ENCODE measurements at places on chromosomes 3 and 15.
A peak's percentile ranks its signal among the peaks of the same experiment; 100 is the strongest.

GRCh38 chr15:90063770-90064247 is 38.5 kb downstream of the IDH2 start:
- no peak for DNase-seq

DNA sequence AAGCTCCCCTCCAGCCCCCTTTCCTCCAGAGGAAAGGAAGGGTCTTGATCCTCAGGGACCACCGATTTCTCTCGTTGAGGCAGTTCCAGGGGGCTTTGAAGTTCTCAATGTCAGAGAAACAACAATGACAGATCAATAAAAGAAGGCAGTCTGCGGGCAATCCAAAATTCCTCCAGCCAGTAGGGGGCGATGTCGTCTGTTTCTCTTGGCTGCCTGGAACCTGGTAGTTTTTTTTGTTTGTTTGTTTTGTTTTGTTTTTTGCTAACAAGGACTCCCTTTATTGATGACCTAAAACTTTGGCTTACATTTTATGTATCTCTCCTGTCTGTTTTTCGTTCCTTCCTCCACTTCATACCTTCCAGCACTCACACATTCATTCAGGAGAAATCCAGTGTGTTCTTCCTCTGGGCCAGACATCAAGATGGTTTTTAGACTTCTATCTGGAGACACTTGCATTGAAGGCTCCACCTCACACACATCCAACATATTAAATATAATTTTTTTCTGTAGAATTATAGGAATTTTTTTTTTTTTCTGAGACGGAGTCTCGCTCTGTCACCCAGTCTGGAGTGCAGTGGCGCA is 276.6 kb downstream of the RPLP1 start:
- DNase-seq, result no peak

GRCh38 chr15:38217788-38218609 is 34.6 kb upstream of the SPRED1 start:
- peak; percentile 88 for DNase-seq

DNA sequence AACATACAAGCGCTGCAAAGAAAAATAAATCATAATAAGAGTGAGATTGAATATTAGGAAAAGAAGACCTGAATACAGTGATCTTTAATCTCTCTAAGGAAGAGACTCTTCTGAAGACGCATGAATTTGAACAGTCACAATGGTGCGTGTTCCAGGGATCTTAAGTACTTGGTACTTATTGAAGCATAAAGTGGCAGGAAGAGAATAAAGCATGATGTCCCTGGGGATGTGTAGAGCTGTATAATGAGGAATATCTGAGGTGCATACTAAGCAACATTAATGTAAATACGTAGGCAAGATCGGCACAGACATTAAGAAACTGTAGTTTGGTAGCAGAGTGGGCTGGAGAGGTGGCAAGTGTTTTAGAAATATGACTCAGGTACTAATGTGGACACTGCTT is 246.2 kb upstream of the MCTP2 start:
- no peak for DNase-seq
